ENCODE measurements at places on chromosomes 4 and X.
A peak's percentile ranks its signal among the peaks of the same experiment; 100 is the strongest.

GRCh38 chrX:114584983-114585842 lies 1.3 kb downstream of the HTR2C start:
- DNase-seq: no peak

DNA sequence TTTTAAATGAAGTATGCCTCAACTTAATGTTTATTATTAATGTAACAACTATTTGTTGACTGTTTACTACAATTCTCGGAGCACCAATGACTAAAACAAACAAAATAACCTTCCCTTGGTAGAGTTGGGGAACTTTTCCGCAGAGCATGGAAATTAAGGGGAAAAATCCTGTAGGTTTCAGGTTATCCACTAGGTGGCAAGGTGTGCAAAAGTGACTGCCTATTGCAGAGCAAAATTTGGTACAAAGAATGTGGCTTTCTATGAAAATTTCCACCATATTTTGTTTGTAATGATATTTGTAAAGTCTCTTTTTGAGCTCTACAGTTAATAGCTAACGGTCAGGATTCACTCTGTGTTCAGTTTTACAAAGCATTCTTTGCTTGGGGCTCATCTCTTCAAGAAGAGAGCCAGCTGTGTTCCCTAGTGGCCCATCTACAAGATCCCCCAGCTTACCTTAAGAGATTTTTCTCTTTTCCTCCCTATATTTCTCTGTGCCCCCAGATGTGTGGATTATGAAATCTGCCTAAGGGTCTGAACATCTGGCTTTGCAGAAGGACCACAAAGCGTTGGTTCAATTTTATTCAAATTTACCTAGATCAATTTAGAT lies 61.1 kb downstream of the FBXO8 start:
- no peak for DNase-seq

GRCh38 chr4:79673898-79674297 lies 265.9 kb upstream of the GK2 start:
- no peak for DNase-seq

GRCh38 chr4:117001077-117001476 lies 84.3 kb downstream of the TRAM1L1 start:
- no peak for DNase-seq

DNA sequence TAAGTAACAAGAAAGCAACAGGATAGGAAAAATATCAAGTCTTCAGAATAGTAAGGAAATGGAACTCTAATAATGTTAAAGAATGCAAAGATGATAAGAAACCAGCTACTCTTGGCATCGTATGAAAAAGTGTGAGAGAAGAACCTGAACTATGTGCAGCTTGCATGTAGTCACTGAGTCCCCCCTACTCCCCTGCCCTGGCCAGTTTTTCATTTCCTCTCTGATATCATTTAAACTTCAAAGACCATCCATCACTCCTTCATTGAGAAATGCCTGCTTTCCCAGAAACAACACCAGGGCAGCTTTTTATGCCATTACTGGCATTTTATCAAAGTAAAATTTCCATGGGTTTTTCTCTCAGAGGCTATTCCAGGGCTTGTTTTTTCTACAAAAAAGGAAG lies 28.1 kb downstream of the INPP4B start:
- no peak for DNase-seq

DNA sequence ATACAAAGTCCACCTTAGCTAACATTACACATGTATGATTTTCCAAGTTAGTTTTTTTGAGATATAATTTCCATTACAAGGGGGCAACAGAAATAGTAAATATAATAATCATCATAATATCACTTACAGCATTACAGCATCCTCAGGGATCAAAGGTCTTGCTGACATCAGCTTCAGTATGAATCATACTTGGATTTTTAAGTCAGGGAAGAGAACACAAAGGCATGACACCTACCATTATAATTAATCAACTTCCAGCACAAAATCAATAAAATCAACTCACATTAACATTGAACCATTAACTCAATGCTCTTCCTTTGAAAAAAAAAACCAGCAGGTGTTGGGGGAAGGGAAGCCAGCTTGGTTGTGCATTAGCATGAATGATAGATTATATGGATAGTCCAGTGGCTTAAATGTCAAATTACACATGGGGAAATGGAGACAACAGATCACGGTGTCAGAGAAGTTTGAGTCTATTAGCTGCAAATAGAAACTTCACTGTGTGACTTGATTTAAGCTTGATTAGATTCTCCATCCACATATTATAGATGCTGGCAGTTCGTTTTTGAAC lies 66.9 kb upstream of the CAPN6 start:
- DNase-seq: no peak

DNA sequence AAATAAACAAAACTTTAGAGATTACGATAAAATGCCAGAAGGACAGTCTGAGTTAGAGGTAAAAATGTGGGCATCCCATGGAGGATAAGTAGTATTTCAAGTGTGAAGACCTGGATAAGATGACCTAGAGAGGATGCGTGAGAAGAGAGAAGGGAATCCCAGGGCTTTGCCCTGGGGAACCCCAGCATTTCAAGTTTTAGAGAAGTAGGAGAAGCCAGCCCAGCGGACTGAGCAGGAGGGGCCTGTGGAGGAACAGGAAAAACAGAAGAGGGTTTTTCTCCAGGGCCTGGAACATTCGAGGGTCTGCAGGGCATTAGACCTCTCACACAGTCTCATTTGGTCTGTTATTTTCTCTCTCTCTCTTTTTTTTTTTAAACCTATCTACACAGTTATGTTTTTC lies 2.9 kb upstream of the CFP start:
- DNase-seq: no peak

DNA sequence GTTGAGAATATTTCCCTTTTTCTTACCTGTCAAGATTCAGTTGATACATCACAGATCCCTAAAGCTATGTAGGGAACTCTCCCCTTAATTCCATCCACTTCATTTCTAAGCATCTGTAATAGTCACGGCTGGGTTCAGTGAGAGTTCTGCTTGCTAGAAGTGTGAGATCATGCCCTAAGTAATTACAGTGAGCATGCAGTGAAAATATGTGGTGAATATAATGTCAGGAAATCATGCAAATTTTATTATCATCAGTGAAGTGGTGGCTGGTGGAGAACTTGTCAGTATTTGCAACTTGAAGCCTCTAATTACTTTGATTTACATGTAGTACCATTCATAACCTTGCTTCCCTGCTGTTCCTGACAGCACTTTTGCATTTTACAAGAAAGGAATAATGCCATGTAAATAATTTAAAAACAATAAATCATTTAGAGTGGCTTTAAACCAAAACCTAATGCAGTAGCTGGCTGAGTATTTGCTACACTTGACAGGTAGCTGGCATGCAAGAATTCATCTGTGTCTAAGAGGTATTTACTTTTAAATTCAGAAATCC lies 28.3 kb upstream of the CFAP299 start:
- DNase-seq: no peak

- DNase-seq: no peak
Observed at GRCh38 chr4:175874306-175874705, 62.2 kb upstream of the GPM6A start.

DNA sequence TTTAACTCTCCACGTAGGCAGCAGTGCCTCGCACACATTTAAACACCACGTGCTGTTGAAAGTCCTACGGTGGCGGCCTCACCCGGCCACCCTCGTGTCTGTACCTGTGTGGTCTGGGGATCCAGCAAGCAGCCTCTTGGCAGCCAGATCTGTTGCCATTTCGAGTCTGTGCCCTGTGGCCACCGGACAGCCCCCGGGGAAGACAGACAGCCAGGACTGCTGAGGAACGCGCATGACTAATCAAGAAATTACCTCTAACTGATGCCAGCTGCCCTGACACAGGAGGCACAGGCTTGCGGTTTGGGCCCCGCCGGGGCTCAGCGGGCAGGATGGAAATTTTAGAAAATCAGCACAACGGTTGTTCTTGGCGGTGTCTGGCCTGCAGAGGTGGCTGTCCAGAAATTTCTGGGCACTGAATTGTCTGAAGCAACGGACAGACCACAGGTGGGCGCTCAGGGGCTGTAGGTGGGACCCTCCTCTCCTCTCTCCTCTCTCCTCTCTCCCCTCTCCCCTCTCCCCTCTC lies 15.6 kb upstream of the ASMTL start:
- DNase-seq: peak; percentile 73

- DNase-seq: no peak
Observed at GRCh38 chr4:113607998-113608397, 153.5 kb downstream of the CAMK2D start.

DNA sequence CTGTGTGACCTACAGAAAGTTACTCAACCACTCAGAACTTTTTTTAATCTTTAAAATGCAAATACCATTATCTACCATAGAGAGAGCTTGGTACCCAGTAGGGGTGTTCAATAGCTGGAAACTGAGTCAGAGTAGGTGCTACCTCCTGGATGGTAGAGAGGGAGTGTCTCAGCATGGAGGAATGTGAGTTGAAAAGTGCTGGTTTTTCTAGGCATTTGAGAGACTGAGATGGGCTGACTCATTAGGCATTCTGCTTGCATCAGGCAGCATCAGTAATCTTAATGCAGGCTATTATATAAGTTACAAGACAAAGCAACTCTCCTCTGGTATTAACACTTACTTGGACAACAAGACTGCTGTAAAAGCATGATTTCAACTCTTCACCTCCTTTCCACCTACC lies 70.9 kb upstream of the ARHGEF9 start:
- no peak for DNase-seq

GRCh38 chr4:925171-925570 lies 6.9 kb downstream of the GAK start:
- DNase-seq: no peak

DNA sequence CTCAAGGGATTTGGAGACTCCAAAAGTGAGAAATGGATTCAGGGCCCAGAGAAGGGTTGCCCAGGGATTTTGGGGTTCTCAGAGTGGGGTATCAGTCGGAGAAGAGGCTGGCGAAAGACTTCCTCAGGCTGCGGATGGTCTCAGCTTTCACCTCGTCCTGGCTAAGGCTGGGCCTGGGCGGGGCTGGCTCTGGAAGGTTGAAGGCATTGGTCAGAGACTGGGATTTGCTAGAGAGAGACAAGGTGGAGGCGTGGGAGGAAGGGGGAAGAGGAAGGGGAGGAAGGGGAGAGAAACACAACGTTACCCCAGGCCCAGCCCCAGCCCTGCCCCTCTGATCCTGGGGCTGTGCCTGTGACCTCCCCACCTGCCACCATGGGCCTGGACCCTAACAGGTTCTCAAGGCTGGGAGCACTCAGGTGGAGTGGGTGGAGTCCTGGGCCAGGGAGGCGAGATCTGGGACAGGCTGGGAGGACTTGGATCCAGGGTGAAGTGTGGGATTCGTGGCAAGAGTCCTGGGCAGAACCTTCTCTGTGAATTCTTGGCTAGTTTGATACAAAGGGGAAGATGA lies 9.4 kb upstream of the TIMP1 start:
- DNase-seq: no peak

DNA sequence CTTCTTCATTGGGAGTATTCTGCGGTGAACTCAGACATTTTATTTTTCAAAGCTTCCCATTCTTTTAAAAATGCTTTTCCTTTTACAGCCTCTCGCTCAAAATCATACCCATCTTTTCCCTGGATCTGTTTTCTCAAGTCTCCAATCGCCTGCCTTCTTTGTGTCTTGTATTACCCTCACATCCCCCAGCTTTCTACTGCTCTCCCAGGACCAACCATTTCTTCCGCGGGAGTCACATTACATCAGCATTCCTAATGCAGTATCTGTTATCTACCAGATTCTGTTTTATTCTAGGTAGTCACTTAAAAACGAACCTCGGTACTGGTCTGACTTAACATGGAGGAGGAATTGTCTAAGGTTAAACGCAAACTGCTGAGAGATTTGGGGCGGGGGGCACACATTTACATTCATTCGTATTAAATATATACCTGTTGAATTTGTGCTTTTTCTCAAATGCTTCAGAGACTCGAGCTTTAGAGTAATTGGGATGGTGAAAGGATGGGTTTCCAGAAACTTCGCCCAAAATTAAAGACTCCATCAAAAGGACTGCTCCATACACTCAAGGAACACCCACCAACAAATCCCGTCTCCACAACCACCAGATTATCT lies 493 bp upstream of the UCHL1 start:
- no peak for DNase-seq

DNA sequence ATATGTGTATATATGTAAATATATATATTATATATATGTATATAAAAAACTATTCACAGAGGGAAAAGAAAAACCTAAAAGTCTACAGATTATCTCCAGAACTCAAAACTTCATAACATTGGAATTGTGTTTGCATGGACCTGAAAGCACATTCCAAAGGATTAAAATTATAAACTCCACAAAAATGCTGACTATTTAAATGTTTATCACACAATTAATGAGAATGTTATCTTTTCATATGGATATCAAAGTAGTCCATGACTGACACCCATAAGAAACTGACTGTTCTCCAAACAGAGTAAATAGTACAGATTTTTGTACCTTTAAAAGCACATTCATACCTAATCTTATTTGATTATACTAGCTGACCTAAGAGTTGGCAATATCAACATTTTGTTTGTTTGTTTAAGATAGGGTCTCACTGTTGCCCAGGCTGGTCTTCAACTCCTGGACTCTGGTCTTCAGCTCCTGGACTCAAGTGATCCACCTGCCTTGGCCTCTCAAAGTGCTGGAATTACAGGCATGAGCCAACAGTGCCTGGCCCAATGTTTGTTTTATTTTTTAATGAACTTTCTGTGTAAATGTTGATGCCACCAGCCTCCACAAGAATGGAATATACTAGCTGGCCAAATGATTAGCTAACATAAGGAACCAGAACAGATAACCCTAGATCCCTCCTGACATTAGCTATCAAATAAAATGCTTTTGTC lies 50.0 kb downstream of the SLC39A8 start:
- no peak for DNase-seq

Data from activated CD4-positive, alpha-beta T cell treated with anti-CD3 and anti-CD28 coated beads, Interleukin-2, amount 50 U/mL, for 4 hours (primary cell).